ENCODE measurements at places on chromosomes 5 and 9. TPM values are rescaled to one million over a fixed set of nuclear protein-coding genes. Genes with fewer than 3 reads are reported as not detected.

DNA sequence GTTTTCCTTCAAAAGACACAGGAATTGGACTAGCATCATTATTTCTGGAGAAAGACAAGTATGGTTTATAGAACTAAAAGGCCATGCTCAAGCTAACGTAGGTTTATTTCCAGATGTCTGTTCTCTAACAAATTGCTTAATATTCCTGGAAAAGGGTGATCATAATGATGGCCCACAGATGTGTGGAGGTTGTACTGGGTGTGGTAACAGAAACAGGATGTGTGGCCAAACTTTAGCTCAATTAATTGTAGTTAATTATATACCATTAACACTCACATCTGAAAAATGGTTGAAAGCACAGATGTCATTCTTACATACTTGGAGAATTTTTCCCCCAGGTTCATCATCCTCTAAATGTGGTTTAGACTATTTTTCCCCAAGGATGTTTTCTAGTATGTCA, 292.7 kb upstream of the RASA1 start:
- DNase-seq, result no peak

DNA sequence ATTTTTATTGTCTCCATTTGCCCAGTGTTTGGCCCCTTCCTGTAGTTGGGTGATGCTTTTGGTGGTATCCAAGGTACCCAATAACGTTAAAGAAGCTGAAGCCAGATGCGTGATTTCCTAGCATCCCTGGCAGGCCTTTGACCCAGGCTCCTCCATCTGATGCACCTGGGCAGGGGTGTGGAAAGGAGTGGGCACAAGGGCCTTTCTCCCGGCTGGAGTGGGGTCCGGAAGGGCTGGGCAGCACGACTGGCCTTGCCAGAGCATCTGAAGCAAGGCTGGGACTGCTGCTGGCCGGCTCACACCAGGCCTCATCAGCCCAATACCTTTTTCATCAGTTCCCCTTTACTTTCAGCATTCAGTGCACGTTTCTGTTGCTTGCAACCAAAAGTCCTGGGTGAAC, 220.2 kb downstream of the FANCC start:
- DNase-seq, result no peak

- no peak for DNase-seq
These were observed 92.9 kb upstream of the GRHPR start for GRCh38 chr9:37329576-37329975.

GRCh38 chr9:100084734-100085133, 14.1 kb downstream of the ERP44 start:
- no peak for DNase-seq

The MARCHF11 gene
- not detected for total RNA-seq

GRCh38 chr5:143865426-143866025, 53.6 kb downstream of the HMHB1 start:
- no peak for DNase-seq

DNA sequence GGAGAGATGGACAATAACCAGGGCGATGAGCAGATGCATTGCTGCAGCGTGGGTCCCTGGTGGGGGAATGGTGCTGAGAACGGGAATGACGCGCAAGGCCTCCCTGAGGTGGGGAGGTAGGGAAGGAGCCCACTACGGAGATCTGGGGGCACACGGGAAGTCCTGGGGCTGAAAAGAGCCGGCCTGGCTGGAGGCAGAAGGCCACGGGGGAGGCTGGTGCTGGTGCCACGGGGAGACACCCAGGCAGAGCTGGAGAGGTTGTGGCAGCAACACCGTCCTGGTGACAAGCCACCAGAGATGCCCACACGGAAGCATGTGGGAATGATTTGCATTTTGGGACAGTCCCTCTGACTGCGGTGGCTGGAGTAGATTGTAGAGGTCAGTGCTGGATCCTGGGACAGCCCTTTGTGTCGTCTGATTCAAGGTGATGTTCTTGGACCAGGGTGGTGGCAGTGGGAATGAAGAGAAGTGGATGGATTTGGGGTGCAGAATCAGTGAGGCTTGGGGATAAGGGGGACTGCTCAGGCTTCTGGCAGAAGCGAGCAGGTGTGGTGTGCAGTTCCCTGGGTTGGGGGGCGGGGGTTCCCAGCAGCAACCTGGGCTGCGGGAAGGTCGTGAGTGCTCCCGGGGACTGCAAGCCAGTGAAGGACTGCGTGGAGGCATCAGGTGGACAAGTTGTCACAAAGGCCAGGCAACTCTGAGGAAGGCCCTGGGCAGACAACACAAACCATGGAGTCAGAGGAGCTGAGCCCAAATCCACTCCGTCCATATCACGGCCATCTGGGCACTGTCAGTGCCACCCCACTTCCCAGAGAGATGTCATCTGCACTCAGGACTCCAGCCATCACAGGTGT, 25.2 kb upstream of the CNOT6 start:
- DNase-seq, result no peak

The BTNL8 gene
- not detected for total RNA-seq

DNA sequence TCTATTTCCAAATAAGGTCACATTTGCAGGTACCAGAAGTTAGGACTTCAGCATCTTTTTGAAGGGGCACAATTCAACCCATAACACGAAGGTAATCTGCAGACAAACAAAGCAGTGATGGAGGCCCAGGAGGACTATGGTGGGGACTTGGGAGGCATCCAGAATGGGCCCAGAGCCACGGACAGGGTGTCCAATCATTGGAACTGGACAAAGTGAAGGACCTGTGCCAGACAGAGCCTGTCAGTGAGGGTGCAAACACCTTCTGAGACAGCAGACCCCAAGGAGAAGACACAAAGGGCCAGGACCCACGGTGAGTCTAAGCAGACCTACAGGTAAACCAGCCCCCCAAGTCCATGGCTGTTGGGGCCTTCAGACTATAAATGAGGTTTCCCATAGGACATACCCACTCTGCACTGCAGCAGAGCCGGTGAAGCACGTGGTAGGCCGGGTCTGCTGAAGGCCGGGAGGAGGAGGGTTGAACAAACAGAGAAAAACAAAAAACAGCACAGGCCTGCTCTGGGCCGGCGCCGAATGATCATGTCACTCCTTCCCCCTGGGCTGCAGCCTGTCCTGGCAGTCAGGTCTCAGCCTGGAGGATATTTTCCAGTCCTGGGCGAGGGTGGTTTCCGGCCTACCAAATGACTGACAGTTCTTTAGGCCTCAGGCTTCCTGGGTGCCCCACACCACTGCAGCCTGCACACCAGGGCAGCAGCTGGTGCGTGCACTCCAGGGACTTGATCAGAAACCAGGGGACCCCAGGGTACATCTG, 84.4 kb downstream of the COL23A1 start:
- DNase-seq, result no peak

DNA sequence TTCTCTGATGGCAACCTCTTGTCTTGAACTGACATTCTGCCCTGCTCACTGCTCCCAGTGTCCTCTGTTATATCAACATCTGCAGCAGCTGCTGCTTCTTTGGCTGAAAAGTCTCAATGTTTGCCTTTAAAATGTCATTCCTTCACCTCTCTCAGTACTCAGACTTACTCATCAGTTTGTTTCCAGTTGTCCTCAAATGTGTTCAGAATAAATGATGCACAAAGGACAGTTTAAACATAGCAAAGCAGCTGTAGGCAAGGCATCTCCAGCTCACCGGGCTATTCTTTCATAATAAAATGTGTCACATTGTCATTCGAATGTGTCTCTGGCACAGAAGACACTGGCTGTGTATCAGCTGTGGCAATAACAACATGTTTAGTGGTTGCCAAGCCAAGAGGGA, 590.9 kb upstream of the ZNF608 start:
- no peak for DNase-seq

The PCDHGA10 gene
- 0.25 TPM for total RNA-seq
